Lower leg skin (tissue), 4 donors: ENCODE measurements at places on chromosomes 3 and 15. TPM values are rescaled to one million over a fixed set of nuclear protein-coding genes. Genes with fewer than 3 reads are reported as not detected.

The KNG1 gene
- total RNA-seq, result not detected

The FOXP1 gene
- total RNA-seq, result 46.6 TPM

The ANKDD1A gene
- 1.4 TPM for total RNA-seq

The SAMMSON gene
- not detected for total RNA-seq

The KLF15 gene
- 9.6 TPM for total RNA-seq

The UPK1B gene
- 0.15 TPM for total RNA-seq

The CPN2 gene
- not detected for total RNA-seq

GRCh38 chr3:134838599-134838998 is 43.5 kb downstream of the EPHB1 start:
- DNase-seq, result no peak

DNA sequence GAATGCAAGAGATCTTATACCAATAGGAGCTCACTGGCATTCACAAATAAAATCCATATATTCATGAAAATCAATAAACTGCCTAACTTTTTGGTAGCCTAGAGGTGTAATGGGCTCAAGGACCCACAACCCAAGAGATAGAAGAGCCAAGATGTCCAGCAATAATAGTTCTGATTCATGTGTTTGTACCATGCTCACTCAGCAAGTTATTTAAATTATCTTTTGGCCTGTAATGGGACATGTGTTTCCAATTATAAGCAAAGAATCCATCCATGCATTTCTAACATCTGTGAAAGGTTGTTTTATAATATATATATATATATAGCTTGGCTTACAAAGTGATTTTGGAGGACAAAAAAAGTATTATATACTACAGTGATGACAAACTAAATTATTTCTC is 29.7 kb upstream of the SHC4 start:
- no peak for DNase-seq

DNA sequence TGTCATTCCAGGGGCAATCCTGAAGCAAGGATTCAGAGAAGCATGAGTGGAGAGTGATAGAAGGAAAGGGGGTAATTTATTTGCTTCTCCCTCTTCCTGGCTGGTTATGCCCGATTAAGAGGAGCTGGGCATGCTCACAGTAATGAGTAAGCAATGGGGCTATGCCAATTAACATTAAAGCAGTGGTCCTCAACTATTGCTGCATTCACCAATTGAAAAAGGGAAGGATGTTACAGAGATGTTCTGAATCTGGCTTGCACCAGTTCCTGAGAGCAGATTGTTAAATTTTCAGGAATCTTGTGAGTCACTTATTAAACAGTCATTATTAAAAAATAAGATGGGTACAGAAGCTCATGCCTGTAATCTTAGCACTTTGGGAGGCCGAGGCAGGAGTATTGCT is 85.9 kb upstream of the ZBTB20 start:
- no peak for DNase-seq

- DNase-seq, result peak; percentile 88
Measured at GRCh38 chr3:50390508-50391224, 31.3 kb upstream of the TMEM115 start.

DNA sequence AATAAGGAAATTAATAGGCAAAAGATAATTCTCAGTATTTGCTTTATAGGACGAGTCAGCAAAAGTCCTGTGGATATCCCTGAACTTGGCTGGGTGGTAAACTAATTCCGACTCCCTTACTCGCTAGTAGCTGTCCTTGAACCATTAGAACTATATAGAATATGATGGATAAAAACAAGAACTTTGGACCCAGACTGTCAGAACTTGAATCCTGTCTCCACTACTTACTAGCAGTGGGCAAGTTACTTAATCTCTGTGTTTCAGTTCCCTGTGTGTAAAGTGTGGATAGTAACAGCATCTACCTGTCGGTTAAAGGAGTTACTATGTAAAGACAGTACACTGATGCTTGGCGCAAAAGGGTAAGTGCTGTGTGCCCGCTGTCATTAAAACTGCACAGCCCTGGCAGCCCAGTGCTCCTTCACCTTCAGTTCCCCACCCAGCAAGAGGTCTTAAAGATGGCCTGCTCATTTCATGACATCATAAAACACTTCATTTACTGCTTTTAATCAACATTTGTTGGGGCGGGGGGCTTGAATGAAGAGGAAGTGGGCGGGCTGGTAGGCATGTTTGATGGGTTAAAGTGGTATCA is 7.3 kb downstream of the TPM1 start:
- DNase-seq, result no peak

DNA sequence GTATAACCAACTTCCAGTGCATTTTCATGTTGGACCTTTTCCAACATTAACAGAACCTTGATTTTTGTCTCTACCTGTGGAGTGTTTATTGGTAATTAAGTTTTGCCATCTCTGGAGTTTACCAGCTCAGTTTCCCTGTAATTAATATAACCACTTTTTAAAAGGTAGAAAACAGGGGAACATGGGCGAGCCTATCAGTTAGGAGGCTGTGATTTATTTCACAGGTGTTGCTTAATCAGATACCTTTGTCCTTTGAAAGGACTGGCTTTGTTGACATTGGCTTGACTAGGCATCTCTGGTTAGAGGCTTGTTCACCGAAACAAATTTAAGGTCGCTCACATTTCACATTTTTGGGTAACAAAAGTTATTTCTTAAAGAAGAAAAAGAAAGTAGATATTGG is 622 bp downstream of the NAALADL2 start:
- DNase-seq, result no peak

DNA sequence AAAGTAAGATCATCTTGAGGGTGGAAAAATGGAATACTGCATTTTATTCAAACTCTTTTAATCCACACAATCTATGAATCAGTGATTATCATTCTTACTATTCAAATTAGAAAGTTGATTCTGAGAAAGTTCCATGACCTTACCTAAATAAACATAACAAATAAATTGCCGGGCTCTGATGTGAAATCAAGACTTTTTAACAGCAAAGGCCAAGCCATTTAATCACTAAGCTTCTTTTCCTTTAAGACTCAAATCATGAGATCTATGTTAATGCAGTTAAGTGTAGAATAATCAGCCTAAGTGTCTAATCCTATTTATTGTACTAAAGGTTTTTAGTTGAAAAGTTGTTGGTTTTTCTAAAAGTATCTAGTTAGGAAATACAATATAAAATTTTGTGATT is 857.0 kb downstream of the SI start:
- DNase-seq, result no peak

- DNase-seq, result no peak
Measured at GRCh38 chr3:134441321-134441720, 44.5 kb downstream of the ANAPC13 start.

- DNase-seq, result no peak
Measured at GRCh38 chr15:33788906-33789540, 179.3 kb upstream of the CHRM5 start.

GRCh38 chr3:34109021-34109420 is 310.6 kb downstream of the PDCD6IP start:
- no peak for DNase-seq
